GM12891 (cell line): ENCODE measurements at places on chromosomes 11 and 22.

DNA sequence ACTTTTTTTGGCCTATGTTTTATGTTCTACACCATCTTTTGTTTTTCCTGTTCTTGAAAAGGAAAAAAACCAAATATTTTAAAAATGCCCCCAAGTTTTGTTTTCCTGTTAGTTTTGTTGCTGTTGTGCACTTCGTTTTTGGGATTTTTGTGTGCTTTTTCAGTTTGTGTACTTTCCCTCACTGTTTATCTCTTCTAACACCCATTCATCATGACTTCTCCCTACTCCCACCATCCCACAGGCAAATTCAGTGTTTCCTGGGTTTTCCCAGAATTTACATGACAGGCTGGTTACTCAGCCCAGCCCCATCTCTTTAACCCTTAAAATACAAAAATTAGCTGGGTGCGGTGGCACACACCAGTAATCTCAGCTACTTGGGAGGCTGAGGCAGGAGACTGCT lies 15.6 kb downstream of the TMEM123 start:
- DNase-seq: no peak

GRCh38 chr22:39594411-39594810 lies 23.9 kb downstream of the CACNA1I start:
- DNase-seq: no peak

DNA sequence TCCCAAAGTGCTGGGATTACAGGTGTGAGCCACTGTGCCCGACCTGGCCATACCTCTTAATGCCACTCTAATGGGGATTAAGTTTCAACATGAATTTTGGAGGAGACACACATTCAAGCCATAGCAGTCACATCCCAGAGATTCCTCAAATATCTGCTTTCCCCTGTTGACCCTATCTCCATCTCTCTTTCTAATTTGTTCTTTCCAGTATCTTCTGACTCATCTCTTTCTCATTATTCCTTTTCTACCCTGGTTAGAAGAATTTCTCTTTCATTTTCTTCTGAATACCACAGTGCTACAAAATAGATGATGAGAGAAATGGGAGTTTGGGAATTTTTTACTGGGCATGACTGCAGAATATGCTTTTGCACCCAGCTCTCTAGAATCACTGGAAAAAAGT lies 5.1 kb downstream of the OR10V1 start:
- no peak for DNase-seq

GRCh38 chr11:130606178-130606577 lies 157.7 kb downstream of the ADAMTS15 start:
- no peak for DNase-seq

GRCh38 chr11:91850533-91851275 lies 373.9 kb upstream of the FAT3 start:
- no peak for DNase-seq
